ENCODE measurements at places on chromosomes 3 and 15.

DNA sequence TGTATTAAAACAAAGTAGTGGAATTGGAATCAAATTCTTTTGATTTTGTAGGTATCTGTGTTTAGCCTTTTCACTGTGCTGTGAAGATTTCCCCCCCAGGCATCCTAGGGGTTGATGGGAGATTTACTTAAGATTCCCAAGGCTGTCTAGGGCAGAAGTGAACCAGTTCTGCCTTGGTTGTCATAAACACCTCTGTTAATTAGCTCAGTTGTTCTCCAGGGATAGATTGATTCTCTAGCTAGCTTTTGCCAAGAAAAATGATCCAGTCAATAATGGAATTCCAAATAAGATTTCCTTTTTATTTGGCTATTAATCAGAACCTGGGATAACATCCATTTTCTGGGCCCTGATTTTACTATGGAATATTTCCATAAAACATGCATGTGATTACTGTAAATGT, 12.7 kb downstream of the DAG1 start:
- DNase-seq, result no peak

- no peak for DNase-seq
These were observed 40.9 kb downstream of the NR1D2 start for GRCh38 chr3:23985747-23986544.

- no peak for DNase-seq
These were observed 64.0 kb downstream of the ST6GAL1 start for GRCh38 chr3:186994000-186994955.

- no peak for DNase-seq
These were observed 69.9 kb downstream of the LDHAL6B start for GRCh38 chr15:59276225-59277178.

- no peak for DNase-seq
These were observed 27.7 kb downstream of the PTX3 start for GRCh38 chr3:157464321-157464720.

DNA sequence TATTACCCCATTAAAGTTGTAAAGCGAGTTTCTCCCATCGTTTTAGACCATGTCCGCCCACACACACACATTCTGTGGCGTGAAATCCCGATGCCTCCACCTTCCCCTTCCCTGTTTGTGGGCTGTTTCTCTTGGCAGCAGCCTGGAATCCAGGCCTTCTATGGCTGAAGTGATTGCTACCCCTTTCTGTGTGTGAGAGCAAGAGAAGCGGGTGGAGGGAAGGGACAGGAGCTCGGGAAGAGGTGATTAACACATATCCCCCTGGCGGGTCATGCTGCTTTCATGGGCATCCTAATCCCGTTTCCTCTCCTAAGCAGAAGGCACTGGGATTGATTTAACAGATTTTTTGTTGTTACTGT, 283.8 kb upstream of the RGMA start:
- DNase-seq, result no peak

GRCh38 chr3:136396916-136397315, 146.8 kb downstream of the PCCB start:
- no peak for DNase-seq

- no peak for DNase-seq
These were observed 215.9 kb upstream of the CTDSPL start for GRCh38 chr3:37645517-37646380.

DNA sequence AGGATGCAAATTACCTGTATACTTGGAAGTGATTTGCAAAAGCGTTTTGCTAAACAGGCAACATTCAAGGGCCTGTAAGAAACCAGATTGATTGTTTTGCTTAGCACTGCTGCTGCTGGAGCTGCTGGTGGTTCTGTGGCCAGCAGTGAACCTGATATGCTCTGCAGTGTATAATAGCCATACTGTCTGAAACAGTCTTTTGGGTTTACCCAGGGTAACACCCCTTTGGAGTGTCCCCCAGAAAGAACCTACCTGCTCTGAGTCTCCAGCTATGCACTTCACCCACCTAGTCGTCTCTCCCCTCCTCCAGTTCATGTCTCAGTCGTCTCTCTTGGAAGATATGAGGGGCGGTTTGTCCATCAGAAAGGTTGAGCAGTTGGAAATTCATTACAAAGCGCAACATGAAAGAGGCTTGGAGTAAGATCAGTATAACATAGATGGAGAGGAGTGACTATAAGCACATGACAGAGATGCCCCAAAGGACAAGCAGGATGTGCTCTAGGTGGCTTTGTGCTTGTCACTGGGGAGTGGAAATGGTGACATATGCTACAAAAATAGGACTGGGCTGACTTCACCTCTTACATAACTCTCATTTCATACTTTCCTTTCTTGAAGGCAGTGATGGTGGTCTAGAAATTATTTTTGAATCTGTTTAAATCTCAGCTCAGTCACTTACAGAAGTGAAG, 3.8 kb downstream of the MKRN2 start:
- DNase-seq, result no peak

Data from stimulated activated naive B cell treated with anti-CD40 and anti-IgM and Interleukin-4, amounts not matched to agents 10 μg/mL and 1 μg/mL and 100 μg/mL, for 72 hours (primary cell).